ENCODE measurements at places on chromosomes 16 and 17.

- DNase-seq = no peak
These were observed 19.8 kb downstream of the SMTNL2 start for GRCh38 chr17:4604111-4604644.

GRCh38 chr17:35786941-35787432 is 8.5 kb downstream of the MMP28 start:
- no peak for DNase-seq

DNA sequence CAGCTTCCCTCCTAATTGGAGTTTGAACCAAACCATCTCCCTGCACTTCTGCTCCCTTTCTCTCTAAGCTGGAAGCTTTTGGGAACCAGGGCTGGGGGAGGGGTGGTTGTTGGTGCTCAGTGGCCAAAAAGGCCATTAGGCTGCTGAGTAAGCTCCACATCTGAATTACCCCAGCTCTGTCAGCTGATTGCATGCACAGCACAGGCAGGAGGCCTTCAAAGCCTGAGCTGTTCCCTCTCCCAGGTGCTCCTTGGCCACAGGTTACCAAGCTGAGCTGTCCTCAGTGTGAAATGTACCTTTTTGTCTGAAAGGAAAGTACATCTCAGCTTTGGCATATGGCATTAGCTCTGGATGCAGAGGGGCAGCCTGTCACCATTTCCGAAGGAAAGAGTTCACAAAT is 6.2 kb upstream of the TBKBP1 start:
- no peak for DNase-seq

GRCh38 chr16:76277460-76278030 is 344 bp downstream of the CNTNAP4 start:
- no peak for DNase-seq

- no peak for DNase-seq
These were observed 38.9 kb downstream of the PEMT start for GRCh38 chr17:17552351-17553216.

DNA sequence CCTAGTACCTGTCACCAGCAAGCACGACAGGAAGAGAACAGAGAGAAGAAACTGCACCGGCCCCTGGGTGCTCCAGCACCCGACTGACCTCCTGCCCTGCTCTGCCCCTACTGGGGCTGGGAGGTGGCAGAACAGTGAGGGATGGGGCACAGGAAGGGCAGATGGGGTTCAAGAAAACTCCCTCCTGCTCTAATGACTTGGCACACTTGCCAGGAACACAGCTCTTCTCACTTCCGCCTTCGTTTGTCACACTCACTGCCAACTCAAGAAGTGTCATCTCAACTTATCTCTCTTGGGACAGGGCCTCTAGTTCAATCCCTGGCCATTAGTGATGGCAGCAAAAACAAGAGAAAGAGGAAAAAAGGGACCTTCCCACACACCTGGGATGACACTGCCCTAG is 42.7 kb upstream of the ICAM2 start:
- peak; percentile 62 for DNase-seq

GRCh38 chr17:63138713-63139112 is 172.7 kb downstream of the TANC2 start:
- DNase-seq = no peak

- no peak for DNase-seq
These were observed 5.6 kb downstream of the CACNG4 start for GRCh38 chr17:66970140-66970539.

- no peak for DNase-seq
These were observed 78.4 kb upstream of the STAC2 start for GRCh38 chr17:39304188-39304587.

DNA sequence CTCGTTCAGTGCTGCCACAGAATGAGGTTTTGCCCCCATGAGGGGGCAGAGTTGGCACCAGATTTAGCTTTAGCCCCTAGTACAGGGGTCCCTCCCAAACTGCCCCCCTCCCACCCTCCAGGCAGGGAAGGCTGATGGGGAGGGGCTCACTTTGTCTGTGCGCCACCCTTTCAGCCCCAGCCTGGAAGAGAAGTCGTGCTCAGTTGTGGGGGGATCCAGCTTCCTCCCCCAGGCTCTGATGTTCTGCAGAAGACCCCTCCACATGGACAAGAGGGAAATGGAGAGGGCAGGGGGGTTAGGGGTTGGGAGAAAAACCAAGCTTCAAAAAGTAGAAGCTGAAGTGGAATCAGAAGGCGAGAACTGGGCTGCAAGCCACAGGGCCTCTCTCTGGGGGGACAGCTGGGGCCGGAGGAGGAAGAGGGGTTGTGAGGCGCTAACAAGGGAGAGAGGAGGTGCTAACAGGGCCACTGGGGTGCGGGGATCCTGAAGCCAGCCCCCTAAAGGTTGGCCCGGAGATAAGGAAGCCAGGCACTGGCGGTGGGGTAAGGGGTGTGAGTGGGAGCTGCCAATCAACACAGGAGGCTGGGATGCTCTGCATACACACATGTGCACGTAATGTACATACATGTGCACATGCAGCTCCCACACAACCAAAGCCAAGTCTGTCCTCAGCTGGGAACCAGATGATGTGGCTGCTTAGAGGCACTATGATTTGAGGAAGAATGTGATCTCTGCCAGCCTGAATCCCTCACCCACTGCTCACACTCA is 7.0 kb upstream of the TMEM92 start:
- DNase-seq = no peak

DNA sequence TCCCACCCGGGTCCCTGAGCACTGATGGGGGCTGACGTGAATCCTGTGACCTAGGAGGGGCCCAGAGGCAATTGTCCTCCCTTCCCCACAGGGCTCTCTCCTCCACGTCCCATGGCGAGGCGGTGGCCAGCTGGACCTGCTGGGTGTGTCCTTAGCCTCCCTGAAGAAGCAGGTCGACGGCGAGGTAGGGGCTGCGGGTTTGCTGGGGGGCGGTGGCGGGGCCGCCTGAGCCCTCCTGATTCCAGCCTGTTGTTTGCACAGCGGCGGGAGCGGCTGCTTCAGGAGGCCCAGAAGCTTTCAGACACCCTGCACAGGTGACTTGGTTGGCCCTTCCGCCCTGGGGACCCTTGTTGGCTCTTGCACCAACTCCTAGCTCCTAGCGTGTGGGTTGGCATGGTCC is 1.7 kb downstream of the CHTF18 start:
- no peak for DNase-seq

DNA sequence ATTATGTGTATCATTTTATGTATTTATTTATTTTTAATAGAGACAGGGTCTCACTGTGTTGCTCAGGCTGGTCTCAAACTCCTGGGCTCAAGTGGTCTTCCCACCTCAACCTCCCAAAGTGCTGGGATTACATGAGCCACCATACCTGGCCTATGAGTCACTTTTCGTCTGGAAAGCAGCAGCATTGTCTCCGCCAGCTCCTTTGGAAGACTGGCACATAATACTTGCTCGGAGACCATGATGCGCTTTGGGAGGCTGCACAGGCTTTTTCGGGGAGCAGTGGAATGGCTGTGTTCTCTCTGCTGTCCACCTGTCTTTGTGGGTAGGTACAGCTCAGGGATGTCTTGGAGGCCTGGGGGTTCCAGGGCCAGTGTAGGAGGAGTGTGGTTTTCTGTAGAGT is 102.2 kb downstream of the AATF start:
- no peak for DNase-seq

DNA sequence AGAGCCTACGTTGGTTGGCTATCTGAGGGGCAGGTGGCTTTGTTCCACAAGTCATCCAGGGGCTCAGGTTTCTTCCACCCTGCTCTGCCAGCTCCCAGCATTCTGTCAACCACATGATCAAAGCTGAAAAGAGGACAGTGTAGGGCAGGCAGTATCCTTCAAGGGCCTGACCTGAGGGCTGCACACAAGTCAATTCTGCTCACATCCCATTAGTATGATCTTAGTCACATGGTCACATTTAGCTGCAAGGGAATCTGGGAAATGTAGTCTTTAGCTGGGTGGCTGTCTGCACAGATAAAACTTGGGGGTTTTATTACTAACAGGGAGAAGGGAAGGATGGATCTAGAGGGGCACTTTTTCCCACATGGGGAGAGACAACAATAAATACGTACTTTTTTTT is 97.3 kb downstream of the SALL1 start:
- DNase-seq = no peak

- no peak for DNase-seq
These were observed 78.2 kb downstream of the AMFR start for GRCh38 chr16:56347166-56347565.

DNA sequence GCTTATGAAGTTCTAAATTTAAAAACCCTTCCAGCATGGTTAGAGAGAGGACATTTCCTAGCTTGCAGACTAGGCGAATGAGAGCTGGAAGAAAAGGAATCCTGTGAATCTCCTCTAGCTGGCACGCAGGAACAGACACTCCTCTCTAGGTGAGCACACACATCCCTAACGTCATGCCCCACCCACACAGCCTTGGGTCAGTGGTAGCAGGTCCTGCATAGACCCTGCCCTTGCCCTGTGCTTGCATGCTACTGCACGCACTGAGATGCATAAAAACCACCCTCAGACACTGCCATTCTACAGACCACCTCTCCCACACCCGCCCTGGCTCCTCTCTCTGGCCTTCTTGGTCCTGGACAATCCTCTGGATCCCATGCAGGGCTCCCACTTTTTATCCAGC is 23.5 kb downstream of the CES1 start:
- DNase-seq = no peak

- no peak for DNase-seq
These were observed 527.2 kb upstream of the WSB1 start for GRCh38 chr17:26766743-26767142.

DNA sequence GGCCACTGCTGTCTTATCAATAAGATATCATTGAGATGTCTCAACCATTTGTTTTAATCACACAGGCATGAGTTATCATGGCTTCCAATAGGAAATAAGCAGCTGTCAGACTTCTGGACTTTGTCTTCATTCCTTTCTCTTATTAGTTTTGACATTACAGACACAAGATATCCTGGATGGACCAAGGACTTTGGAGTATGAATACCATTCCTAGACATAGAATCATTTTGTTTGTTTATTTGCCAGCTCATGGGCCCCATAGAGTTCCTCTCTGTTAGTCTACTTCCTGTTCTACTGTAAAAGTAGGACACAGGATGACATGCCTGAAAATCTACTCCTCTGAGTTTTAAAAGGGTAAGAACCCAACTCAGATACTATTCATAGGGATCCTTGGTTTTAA is 77.7 kb upstream of the KCNJ16 start:
- no peak for DNase-seq

- no peak for DNase-seq
These were observed 21.9 kb downstream of the CPPED1 start for GRCh38 chr16:12781777-12782176.

GRCh38 chr16:397135-397661 is at the start of gene NME4:
TSS of gene NME4 (plus strand) at chr16:397199. CDS start at chr16:397223, 24 bp downstream.
- no peak for DNase-seq

- DNase-seq = no peak
These were observed 61.1 kb downstream of the SIAH1 start for GRCh38 chr16:48323783-48324775.

DNA sequence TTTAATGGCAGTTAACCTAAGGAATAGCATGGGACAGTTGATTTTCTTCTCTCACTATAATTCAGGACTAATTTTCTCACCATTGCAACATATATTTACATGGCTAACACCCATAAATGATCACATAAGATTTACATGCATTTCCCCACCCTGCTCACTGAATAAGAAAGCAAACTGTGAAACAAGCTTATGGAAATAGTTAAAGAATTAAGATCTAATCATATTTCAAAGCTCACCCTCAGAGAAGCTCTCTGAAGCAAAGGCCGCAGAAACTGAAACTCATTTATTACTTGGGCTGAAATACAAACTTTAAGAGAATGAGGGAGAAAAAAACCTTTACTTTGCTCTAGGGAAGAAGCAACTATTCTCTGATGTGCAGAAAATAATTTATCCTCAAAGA is 218.7 kb upstream of the AXIN2 start:
- DNase-seq = no peak

DNA sequence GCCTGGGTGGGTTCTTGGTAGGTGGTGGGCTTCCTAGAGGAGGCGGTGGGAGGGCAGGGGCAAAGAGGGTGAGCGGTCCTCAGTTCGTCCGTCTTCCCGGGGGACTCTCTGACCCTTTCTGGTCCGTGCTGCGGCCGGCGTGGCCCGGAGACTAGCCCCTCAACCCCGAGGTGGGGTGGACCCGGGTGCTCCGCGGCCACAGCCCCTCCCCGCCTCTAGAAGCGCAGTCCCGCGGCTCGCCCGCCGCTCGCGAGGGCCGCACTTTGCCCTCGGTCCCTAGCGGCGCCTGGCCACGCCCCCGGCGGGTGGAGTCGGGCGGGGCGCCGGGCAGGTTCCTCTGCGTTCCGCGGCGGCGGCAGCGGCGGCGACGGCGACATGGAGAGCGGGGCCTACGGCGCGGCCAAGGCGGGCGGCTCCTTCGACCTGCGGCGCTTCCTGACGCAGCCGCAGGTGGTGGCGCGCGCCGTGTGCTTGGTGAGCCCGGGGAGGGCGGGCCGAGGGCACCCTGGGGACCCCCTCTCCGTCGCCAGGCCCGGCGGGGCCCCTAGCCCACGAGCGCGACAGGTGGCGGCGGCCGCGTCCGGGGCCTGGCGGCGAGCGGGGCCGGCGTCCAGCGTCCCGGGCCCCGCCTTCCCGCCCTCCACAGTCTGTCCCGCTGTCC is at the start of gene SYNGR2:
SYNGR2 (plus strand) TSS at position 340 of the 661 bp plus-strand sequence; CDS start at position 376, 36 bp downstream.
- peak; percentile 85 for DNase-seq

Measured in CD4-positive, alpha-beta T cell treated with Interleukin-4 for 1 hour (primary cell).